ENCODE measurements at places on chromosomes 12 and 14.

GRCh38 chr14:69997849-69998248 lies 118.6 kb downstream of the SMOC1 start:
- DNase-seq = peak; percentile 93

DNA sequence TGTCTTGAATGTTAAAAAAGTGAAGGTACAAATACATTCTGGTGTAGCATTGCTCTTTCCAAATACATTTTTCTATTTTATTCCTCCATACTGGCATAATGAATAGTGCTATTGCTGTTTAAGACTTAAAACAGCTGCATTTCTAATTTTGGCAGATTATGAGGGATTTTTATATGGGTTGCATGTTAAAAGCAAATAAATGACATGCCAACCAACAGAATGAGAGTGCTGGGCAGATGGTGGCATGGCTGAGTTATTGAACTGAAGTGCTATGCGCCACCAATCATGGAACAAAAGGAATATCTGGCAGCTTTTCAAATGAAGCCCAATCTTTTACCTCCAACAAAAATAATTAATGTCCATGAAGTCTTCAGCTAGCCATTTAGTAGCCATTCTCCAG lies 215.0 kb downstream of the PRKD1 start:
- no peak for DNase-seq

DNA sequence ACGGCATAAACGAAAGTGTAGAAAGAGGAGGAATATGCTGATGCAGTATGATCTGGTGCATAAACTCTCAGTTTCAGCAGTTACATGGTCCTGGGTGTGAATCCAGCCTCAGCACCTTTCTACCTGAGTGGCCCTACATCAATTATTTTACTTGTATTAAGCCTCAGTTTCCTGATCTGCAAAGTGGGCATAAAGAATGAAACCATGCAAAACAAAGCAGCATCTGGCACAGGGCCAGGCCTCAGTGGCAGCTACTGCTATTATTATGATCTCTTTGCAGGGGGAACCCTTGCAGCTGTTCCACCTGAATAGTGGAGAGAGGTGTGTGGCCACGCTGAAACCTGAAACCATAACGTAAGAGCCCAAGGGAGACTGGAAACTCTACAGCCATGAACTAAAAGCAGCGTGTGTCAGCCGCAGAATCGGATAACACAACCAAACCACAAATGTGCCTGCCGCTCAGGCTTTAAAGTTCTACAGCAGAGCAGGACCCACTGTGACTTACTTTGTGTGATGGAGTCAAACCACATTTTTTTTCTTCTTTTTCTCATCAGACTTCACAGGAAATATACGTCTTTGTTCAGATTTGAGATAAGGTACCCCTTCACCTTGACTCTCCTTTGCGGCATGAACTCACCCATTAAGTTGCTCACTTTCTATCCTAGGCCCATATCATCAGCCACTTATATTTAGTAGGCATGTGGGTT lies 29.2 kb upstream of the FOS start:
- peak; percentile 33 for DNase-seq

DNA sequence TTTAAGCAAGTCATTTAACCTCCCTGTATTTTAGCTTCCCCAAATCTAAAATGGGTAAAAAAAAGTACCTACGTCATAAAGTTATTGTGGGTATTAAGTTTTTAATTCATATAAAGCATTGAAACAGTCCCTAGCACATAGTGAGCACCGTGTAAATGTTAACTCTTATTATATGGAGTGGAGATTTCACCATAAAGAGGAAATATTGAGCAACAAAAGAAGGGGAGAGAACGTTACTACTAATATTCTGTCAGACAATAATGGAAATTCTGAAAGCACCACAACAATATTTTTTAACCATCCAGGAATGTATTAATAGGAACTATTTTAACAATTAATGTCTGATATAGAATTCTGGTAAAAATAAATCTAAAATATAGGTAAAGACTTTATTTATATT lies 7.8 kb upstream of the CD163L1 start:
- no peak for DNase-seq

DNA sequence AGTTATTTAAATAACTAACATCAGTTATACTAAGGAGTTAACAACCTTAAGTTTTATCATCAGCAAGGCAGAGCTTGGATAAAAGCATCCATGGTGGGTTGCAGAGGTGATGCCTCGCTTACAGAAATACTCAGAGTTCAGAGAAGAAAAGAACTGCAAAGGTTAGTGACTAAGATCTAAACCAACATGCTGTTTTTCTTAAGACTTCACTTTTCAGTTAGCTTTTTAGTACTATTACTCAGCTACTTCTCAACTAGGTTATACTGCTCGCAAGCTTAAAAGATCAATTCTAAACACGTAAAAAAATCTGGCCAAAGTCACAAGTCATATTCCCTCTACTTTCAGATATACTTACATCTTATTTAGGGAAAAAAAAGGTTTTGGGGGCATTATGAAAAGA lies 2.8 kb downstream of the PPP1CC start:
- DNase-seq = no peak

GRCh38 chr14:66628636-66629035 lies 120.7 kb downstream of the GPHN start:
- DNase-seq = no peak

DNA sequence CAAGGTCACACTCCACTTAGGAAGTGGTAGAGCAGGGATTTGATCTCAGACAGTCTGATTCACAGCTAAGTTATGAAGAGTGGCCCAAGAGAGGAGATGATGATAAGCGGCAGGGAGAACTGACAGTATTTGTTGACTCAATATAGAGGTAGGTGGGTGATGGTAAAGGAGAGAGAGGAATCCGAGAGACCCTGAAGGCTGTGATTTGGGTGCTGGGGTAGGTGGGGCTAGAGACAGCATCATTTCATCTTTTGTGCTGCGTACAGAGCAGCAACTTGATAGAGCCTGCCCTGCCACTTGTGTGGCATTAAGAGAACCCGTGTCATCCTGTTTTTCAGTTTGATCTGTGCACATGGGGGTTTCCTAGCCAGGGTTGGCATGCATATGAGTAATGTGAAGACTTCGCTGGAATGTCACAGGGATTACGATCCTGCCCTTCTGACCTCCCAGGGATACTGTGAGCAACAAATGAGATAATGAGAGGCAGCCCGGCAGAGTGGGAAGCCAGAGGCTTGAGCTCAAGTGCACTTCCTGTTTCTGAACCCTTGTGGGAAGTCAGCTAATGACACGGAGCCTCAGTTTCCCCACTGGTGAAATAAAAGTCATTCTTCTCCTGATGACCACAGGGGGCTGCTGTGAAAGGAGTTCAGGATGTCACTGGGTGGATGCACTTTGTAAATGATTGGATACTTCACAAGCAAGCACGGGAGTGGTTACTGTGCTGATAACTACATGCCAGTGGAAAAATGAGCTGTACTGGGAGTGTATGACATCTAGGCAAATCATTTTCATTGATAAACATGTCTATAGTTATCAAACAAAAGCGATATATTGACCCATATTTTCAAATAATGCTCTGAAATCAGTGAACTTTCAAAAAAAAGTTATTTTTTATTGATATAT lies 59.5 kb upstream of the IGF1 start:
- no peak for DNase-seq

DNA sequence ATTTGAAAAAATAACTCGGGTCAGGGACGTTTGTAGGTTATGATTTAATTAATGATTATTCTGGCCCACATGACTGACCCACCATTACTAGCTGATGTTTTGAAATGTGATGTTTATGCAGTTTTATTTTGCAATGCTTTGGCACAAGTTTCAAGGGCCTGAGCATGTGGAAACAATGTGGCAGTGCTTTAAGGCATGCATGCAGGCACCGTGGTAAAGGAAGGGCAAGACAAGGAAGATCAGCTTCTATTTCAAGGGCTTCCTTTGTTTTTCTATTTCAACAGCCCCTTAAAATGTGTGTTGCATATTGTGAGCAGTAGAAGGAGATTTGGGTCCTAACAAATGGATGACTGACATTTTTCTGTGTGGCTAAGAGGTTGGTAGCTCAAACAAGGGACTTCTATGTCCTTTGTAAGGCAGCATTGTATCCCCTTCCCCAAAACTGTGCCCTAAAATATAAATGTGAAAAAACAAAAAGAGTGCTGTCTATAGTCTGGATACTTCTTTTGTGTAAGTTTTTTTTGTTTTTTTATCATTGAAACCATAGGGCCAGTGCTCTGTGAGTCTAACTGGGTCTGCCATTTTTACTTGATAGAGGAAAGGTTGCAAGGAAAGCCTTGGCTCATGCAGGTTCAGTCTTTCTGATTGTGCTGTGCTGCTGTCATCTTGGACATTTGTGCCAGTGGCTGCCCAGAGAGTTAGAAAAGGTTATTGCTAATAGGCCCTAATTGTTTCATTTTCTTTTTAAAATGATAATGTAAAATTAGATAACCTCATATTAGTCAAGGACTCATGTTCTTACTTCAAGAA lies 103.5 kb downstream of the FGD4 start:
- DNase-seq = peak; percentile 38

DNA sequence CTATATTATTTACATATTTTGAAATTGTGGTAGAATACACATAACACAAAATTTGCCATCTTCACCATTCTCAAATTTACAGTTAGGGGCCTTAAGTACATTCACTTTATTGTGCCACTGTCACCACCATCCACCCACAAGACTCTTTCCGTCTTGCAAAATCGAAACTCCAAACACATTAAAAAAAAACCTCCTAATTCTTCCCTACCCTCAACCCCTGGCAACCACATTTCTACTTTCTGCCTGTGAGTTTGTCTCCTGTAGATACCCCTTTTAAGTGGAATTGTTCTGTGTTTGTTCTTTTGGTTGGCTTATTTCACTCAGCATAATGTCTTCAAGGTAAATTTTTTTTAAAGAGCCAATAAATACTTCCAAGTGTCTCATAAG lies 31.6 kb upstream of the AMIGO2 start:
- no peak for DNase-seq

GRCh38 chr12:22121224-22121623 lies 75.2 kb downstream of the CMAS start:
- no peak for DNase-seq

GRCh38 chr12:50192236-50192635 lies 25.1 kb upstream of the CERS5 start:
- no peak for DNase-seq

GRCh38 chr14:32306549-32306948 lies 22.5 kb upstream of the AKAP6 start:
- no peak for DNase-seq

- DNase-seq = peak; percentile 69
Observed at GRCh38 chr14:93219103-93219726, 12.2 kb downstream of the UBR7 start.

DNA sequence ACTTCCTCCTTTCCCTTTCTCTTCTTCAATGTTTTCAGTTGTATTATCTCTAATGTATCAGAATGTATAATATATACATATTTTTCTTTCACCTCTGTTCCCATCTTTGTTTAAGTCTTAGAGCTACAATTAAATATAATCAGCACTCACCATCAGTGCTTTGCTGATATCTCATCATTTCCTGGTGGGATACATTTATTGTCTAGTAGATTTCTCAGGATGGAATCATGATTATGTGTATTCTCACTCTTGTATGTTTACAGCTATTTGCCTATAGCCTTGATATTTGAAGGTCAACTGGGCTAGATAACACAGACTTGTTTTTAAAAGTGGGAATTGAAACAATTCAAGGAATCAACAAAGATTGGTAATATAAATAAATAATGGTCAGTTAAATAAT lies 124.9 kb upstream of the EEA1 start:
- DNase-seq = no peak

DNA sequence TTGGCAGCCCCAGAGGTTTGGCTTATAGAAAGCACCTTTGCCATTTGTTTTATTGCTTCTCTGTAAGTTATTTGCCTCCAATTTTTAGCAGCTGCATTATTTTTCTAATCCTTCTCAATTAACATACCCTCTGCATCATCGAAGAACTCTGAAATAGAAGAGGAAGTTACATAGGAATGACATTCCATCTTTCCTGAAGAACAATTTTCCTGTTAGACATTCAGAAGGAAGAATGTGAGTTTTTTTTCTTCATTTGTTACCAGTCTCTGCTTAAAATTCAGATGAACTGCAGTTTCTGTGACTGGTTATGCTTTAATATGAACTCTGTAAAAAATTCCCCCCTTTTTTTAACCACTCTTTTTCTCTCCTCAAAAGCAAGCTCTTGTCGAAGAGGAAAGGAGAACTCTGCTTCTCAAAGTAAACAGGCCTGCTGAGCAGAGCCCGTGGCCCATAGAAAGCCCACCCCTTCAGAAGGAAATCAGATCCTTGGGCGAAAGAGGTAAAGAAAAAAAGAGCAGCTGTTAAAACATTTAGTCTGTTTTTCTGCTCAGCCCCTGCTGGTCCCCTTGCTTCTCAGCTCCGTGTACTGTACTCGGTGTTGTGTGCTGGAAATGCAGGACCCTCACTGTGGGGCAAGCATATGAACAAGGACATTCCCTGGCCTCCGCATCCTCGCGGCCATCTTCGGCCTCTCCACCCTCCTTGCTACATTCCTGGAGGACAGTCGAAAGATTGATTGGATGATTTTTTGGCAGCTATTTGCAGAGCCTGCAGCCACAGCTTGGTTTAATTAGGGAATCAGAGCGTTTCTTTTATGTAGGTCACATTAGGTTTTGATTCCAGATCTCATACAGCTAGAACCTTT lies 164.4 kb upstream of the LRIG3 start:
- DNase-seq = peak; percentile 93

DNA sequence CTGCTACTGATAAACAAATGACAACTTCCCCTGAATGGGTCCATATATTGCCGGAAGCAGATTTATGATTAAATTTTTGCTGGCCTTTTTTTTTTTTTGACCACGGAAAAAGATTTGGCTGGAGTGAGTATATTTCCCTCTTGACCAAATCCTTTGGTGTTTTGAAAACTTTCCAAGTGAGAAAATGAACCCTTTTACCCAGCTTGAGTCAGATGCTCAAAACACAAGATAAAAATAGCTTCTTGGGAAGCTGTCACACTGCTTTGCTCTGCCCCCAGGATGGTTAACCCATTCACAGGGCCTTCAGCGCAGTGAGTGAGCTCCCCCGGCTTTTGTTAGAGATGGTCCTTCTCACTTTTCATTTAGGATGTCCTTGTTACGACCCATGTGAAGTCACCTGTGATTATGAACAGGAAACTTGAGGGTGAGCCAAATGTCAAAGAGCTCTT lies 224.3 kb downstream of the PELI2 start:
- DNase-seq = peak; percentile 75

DNA sequence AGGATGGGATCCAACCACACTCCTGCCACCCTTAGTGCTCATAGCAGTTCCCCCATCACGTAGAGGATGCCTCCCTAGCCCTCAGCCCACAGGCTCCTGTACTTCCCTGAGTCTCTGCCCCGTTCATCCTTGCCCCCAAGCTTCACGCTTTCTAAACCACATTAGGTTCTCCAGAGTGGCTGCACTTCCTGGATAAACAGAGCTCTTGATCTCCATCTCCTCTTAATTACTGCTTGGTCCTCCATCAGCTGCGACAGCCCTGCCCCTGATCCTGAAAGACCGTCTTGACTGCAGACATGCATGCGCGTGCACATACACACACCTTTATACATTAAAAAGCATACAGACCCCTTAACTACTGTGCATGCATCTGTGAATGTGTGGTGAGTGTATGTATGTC lies 530.0 kb downstream of the BCL11B start:
- DNase-seq = no peak

GRCh38 chr14:50967790-50968189 lies 23.5 kb upstream of the PYGL start:
- DNase-seq = no peak

Data from astrocyte of the spinal cord (primary cell).